T-helper 2 cell (primary cell): ENCODE measurements at places on chromosomes 5 and 9.

DNA sequence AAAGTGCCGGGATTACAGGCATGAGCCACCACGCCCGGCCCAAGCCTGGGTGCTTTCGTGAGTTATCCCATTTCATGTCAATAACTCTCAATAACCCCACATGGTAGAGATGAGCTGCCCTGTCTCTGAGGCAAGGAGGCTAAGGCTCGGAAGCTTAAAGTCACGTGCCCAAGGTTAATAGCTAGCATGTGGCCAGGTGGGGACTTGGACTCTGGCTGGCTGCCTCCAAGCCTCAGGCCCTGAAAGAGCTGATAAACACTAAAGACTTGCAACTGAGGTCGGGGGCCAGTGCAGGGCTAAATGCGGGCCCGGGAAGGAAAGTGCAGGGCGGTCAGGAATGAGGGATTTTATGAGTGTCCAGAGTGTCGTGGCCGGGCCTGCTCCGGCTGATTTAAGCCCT is 30.9 kb upstream of the BARHL1 start:
- DNase-seq: no peak

GRCh38 chr9:128442150-128442549 is 13.7 kb upstream of the ODF2 start:
- no peak for DNase-seq

- no peak for DNase-seq
These were observed 232.8 kb downstream of the DOCK8 start for GRCh38 chr9:447230-448025.

DNA sequence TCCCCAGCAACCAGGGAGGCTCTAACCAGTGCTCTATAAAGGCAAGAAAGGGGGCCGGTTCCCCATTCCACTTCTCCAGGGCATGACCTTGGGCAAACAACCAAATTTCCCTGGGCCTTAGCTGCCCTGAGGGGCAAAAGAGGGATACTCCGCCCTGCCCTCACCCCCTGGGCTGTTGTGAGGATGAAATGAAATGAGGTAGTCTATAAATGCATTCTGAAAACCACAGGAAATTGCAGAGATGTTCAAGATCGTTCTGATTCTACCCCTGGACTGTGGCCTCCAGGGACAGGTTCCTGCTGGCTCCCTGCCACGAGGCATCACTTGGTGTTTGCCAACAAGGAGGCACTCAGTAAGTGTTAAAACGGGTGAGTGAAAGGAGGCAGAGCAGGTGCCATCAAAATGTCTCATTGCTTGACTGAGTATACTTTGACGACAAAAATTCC is 5.7 kb downstream of the RAPGEF1 start:
- DNase-seq: no peak

DNA sequence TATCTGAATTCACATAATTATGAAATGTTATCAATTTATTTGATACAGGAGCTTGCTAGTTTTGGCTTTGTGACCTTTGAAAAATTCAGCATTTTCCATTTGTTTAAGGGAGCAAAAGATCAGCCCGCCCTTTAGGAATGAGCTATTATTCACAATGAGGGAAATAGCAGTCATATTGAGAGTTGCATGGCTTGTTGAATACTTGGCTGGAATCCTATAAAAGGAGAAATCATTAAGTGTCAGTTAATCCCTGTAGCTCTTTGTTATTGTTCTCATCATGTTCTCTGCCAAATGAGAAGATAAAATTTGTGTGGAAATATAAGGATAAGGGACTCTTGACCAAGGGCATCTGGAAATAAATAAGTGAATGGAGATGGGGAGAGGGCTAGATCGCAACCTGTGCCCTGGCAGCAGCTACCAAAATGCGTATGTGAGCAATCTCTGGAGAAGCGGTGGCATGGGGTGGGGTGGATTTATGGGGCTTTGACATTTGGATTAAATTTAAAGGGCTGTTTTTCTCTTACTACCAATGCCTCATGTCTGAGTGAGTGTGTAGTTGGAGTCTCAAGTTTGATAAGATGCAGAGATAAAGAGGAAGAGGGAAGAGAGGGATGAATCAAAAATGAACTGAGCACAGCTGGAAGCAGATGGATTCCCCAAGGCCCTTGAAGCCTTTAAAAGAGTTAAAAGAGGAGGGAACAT is 237.6 kb downstream of the NNT start:
- no peak for DNase-seq

DNA sequence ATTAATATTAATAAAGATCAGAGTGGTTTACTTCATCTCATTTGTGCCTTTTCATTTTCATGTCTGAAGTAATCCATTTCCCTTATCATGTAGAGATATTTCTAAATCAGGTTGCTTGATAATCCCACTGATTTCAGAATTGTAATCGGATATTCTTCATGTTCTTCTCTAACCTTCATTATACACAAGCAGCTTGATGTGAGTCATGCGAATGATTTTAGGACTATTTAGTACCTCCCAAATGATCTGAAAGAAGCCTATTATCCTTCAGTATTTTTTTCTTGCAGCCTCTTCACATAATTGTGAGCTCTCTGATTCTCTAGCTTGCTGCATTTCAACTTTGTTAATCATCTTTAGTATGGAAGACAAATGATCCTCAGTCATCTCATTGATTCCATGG is 182.0 kb downstream of the GIN1 start:
- no peak for DNase-seq

DNA sequence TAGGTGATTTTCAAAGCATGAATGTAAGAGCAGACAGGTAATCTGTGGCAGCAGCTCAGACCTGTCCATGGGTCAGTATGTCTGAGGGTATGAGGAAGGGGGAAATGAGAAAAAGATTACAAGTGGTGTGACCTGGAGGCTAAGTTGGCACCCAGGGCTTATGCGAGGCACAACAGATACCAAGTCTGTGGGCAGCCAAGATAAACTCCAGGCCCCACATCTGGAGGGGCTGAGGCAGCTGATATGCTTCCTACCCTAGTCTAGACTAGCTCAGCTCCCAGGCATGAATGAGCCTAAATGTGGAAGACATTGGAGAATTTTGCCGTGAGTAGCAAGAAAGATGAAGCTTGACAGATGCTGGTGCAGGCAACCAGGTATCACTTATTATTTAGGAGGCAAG is 151.7 kb downstream of the PIK3R1 start:
- no peak for DNase-seq

DNA sequence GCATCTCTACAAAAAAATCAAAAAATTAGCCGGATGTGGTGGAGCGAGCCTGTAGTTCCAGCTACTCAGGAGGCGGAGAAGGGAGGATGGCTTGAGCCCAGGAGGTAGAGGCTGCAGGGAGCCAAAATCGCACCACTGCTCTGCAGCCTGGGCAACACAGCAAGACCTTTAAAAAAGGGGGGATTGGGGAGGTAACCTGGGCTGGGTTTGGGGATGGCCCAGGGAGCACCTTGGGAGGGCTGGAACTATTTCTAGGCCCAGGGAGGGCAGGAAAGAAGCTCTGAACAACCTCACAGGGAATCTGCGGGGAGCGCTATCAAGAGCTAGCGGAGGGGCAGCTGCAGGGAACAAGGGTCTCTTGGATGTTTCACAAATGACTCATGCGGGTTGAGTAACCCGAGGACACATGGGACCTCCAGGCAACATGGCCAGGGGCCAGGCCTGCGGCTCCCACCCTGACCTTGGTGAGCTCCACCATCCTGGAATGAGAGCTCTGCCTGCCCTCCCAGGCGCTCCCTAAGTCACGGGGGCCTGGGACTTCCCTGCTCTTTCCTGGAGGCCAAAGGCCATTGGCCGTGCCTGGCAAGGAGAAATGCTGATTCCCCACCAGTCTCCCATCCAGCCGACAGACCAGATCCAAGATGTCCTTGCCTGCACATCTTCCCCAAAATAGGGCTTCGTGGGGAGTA is 23.4 kb downstream of the SARDH start:
- DNase-seq: no peak

DNA sequence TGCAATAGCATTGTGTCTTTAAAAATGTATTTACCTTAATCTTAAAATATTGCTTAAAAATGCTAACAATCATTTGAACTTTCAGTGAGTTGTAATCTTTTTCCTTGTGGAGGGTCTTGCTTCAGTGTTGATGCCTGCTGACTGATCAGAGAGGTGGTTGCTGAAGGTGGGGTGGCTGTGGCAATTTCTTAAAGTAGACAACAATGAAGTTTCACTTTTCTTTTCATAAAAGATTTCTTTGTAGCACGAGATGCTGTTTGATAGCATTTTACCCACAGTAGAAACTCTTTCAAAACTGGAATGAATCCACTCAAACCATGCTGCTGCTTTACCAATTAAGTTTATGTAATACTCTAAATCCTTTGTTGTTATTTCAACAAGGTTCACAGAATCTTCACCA is 50.8 kb downstream of the NR3C1 start:
- DNase-seq: no peak

GRCh38 chr5:151004499-151004898 is 15.9 kb upstream of the GPX3 start:
- DNase-seq: no peak

GRCh38 chr5:50300878-50301277 is 140.2 kb downstream of the EMB start:
- DNase-seq: no peak

- DNase-seq: no peak
These were observed 3.1 kb downstream of the RPS6 start for GRCh38 chr9:19376931-19377330.

DNA sequence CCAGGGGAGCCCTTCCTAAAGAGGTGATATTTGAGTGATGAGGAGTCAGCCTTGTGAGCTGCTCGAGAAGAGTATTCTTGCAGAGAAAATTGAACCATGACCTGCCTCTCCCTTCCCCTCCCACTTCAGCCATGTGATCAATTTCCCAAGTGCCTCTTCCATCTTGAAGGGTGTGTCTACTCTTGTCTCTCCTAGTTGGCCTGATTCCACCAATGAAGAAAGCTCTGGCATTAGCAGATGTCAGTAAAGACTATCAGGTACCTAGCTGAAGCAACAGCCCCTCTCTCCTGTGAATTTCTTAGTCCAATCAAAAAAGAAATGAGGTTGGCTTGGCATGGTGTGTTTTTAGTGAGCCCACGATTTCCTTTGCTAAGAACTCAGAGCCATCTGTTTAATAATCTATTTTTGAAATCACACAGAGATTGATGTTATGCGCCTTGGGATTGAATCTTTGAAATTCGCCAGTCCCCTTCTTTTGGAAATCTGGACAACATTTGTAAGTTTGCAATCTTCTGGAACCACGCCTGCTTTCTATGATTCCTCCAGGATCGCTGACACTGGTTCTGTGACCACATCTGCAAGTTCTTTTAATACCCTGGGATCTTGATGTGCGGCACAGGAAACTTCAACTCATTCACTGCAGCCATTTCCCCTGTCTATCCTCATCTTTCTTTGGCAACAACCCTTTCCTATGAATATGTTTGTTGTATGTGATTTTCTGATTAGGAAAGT is 404.6 kb downstream of the DMRT2 start:
- DNase-seq: no peak

GRCh38 chr5:139848508-139849100 is 53.0 kb downstream of the PSD2 start:
- no peak for DNase-seq

GRCh38 chr9:124784509-124784908 is 7.6 kb downstream of the OLFML2A start:
- no peak for DNase-seq

DNA sequence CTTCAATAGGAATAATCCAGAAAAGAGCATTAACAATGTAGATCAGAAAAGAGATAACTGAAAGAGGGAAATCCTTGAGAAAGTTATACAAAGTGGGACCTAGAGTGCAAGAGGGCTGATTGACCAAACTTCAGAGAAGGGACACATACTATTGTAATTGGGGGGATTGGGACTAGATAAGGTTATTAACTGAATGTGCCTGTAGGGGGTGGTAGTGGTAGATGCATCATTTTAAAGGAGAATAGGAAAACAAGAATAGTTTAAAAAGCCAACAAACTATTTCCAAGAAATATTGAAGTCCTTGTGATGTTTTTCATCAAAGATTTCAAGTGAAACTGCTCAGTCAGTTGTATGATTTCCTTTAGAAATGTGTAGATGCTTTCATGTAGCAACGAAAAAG is 468.5 kb downstream of the TAF11L14 start:
- DNase-seq: no peak

- no peak for DNase-seq
These were observed 291.5 kb downstream of the MED10 start for GRCh38 chr5:6086871-6087270.

DNA sequence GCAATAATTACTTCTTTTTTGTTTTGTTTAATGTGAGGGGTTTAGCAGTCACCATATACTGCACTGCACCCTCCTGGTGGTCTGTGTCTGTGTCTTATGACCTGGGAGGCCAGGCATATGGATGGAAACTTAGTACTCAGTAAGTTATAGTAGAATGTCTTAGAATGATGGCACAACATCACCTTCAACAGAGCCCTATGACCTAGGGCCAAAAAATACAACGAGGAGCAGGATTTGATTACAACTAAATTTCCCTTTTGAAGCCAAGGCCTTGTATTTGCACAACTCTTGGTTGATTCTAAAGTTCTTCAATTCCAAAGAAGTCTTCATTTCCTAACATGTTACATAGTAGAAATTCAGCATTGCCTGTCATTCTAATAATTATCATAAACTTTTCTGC is 422.1 kb upstream of the PIK3R1 start:
- no peak for DNase-seq

DNA sequence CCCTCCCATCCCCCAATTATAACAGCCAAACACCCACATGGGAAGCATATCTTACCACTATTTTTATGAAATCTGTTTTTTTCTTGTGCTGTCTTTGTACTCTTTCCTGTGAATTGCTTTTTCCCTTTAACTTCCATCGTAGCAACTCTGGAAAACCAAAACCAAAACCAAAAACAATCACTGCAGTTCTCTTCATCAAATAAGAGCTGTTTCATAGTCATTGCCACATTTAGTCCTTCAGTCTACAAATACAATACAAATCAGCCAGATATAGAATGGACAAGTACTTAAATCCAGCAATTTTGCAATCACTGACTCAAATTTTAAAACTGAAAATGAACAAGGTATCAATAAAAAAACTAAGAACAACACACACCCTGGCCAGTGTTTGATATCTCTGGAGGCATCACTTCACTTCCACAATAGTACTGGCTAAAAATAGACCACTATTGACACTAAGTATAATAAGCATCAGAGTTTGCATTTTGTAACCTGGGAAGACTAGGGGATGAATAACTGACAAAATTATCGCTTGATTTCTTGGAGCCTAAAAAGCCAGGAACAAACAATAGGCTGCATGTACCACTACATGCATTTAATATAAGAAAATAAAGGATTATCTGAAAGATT is 5.4 kb downstream of the PUM3 start:
- DNase-seq: no peak

GRCh38 chr9:98104445-98104881 is 14.6 kb downstream of the TRIM14 start:
- no peak for DNase-seq

DNA sequence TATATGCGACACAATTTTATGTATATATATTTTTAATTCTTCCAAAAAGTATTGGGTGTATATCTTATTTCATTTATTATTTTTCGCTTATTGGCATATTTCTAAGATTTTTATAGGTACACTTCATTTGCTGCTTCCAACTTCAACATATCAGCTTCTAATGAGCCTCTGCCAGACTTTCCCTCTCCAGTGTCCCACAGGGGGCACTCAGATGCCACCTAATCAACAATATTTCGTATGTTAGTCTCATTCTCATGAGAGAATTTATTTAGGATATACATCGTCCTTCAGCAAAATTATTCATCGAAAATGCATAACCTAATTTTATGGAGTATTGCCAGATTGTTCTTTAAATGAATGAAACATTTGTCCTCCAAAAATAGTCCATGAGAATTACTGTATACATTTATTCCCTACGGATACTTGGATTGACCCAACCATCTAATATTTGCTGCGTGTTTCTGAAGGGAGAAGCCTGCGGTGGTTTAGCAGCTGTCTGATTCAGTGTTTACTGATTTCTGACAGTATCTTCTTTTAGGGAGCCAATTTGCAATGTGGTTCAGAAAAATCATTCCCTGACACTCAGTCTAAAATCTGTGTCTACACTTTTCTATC is 100.6 kb upstream of the SELENOP start:
- DNase-seq: peak; percentile 20

- DNase-seq: no peak
These were observed 23.2 kb downstream of the STXBP1 start for GRCh38 chr9:127635201-127635735.
